ENCODE measurements at places on chromosomes 6 and 20.

- DNase-seq, result no peak
Observed at GRCh38 chr6:21967056-21967974, 329.5 kb downstream of the PRL start.

DNA sequence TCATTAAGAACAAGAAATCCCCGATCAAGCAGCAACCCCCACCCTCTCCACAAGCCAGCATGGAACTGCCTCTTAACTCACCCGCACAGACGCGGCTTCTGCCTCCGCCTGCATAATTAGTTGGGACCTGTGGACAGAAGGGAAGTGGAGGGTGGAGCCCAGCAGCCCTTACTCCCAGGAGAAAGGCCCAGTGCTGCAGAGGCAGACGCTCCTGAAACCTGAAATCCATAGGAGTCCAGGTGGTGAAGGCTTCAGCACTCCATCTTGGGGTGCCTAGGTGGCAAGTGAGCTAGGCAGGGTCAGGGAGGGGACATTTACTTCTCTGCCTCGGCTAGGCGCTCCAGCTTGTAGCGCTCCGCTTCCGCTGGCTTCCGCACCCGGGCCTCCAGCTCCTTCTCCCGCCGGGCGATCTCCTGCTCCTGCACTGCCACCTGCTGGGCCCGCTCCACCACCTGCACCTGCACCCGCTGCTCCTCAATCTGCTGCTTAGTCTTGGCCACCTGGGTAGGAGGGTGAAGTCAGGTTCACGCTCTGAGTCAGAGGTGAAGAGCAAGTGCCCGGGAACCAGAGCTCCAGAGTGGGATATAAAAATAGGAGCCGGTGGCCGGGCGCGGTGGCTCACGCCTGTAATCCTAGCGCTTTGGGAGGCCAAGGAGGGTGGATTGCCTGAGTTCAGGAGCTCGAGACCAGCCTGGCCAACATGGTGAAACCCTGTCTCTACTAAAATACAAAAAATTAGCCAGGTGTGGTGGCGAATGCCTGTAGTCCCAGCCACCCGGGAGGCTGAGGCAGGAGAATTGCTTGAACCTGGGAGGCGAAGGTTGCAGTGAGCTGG lies 10.7 kb downstream of the TUBB start:
- peak; percentile 83 for DNase-seq

DNA sequence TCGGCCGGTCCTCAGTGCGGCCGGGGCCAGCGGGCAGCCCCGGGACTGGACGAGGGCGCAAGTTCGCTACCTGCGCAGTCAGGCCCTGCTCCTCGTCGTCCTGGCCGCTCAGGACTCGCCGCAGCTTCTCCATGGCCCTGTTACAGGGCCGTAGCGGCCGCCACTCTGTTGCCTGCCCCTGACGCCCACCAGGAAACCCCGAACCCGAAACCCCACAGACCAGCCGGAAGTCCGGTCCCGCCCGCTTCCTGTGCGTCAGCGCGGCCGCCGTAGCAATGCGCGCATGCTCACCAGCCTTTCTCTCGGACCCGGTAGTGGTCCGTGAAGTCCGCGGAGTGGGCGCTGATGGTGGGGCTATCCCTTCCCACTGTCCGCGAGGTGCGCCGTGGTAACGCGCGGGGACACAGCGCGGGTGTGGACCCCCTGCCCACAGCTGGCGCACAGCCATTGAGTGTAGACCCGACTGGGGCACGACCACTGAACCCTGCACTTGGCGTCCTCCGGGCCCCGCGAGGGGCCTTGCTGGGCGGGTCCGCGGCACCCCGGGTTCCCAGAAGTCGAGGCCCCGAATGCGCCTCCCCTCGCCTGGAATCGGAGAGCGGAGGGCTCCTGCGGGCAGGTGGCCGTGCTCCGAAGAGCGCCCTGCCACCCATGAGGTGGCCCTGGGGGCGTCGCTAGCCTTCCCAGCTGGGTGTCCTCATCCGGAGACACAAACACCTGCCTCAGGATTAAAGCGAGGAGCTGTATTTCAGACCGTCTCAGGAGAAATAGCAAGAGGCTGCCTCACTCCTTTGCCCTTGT lies at the start of gene SFT2D1:
SFT2D1 (minus strand) TSS at position 197 of the 801 bp plus-strand sequence; CDS start at position 133, 64 bp downstream.
- DNase-seq, result peak; percentile 58

DNA sequence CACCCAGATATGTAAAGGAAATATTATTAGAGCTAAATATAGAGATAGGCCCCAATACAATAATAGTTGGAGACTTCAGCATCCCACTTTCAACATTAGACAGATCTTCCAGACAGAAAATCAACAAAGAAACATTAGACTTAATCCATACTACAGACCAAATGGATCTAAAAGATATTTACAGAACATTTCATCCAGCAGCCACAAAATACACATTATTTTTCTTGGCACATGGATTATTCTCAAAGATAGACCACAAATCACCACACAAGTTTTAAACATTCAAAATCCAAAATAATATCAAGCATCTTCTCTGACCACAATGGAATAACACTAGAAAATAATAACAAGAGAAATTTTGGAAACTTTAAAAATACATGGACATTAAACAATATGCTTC lies 1159.1 kb upstream of the CITED2 start:
- DNase-seq, result no peak

DNA sequence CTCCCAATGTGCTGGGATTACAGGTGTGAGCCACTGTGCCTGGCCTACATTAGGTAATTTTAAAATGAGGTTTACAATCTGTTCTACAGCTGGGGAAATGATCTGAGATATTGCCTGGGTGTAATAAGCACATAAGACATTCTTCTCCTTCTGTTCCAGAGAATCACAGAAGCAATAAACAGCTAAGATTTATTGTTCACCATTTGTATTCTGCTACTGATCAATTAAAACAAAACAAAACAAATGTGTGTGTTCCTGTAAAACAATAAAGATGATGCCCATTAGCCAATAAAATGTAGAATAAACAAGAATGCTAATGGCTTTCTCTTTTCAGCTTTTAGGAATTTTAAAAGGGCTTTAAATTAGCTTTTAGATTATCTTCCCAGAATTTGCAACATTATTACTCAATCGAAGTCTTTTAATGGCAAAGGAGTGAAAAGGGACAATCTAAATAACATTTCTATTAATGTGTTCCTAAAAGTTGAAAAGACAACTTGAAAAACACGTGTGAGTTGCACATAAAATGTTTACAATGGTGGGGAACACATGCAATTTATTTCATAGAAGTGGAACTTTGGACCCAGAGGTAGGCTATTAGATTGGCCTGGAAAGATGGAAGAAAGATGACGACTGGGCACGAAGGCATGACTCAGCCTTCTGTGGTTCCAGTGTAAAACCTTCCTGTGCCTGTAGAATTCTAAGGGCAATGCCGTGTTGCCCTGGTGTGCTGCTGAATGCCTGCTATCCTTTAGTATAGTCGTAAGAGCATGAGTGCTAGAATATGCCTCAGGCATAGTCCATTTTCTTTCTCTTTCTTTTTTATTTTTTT lies 29.0 kb upstream of the DEK start:
- DNase-seq, result no peak

GRCh38 chr20:10708351-10709185 lies 34.8 kb upstream of the JAG1 start:
- DNase-seq, result no peak

DNA sequence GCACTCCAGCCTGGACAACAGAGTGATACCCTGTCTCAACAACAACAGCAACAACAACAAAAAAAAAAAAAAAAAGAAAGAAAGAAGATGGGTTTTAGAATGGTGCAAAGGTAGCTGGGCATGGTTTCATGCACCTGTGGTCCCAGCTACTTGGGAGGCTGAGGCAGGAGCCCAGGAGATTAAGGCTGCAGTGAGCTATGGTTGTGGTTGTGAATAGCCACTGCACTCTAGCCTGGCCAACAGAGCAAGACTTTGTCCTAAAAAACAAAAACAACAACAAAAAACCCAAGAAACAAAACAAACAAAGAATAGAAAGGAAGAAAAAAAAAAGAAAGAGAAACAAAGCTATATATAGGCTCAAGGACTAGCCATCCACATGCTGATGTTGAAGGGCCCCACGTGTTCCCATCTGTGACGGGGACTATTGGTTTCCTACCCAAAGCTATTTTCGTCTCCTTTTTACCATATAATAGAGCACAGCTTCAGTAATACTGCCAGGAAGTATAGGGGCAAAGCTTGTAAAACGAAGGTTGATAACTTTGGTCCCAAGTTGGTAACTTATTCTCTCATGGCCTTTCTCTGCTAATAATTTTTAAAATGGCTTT lies 7.9 kb upstream of the EEF1E1 start:
- no peak for DNase-seq

- no peak for DNase-seq
Observed at GRCh38 chr6:15956205-15957106, 172.4 kb upstream of the MYLIP start.

GRCh38 chr20:53296025-53296424 lies 297.6 kb downstream of the ZNF217 start:
- no peak for DNase-seq

DNA sequence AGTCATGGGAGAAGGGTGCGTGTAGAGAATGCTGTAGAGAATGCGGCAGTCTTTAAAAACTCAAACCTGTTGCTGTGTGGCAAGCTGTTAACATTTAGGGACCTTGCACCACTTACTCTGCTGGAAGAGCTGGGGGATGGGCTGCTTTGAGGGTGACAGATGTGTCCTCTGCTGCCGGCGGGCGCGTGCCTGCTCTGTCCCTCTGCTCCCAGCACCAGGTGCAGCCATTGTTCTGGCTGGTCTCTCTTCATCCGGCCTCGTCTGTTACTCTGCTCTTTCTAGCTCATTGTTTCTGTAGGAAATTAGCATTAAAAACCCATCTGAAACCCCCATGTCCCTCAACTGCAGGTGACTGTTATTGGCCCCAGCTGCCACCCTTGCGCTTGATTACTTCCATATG lies 78.5 kb downstream of the CBFA2T2 start:
- DNase-seq, result peak; percentile 99
